ENCODE measurements at places on chromosomes 3 and 15.

DNA sequence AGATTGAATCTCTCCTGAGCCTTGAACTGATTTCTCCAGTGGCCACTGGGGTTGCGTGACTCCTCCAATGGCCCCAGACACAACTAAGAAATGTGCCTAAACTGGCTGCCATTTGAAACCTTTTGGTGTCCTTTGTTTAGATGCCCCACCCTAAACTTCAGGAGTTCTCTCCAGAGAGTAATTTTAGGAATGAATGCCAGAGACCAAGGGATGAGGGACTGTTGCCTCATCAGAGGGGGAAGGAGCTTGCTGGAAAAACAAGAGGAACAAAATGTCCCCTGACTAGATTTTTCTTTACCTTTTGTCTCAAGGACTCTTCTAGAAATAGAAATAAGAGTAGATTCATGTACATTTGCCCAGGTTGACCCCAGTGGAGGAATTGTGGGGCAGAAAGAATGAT lies 8.1 kb upstream of the ADPRH start:
- DNase-seq, result no peak

DNA sequence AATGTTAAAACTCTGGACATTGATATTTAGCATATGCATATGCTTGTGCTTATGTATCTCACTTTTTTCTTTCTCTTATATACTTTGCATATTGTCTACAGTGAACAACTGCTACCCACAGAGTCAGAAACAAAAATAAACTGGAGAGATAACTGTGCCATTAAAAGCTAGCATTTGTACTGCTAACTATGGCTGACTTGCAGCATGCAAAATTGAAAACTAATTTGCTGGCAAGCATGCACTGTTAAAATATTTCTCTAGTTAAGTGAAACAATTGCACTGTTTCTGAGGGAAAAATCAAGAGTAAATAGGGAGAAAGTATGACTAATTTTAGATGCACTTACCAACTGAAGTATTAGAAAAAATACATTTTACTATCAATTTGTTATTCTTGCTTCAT lies 177.8 kb downstream of the CBLB start:
- no peak for DNase-seq

GRCh38 chr3:133413161-133414020 lies 13.5 kb downstream of the BFSP2 start:
- peak; percentile 36 for DNase-seq

- DNase-seq, result no peak
Observed at GRCh38 chr3:55885721-55886120, 398.6 kb upstream of the WNT5A start.

GRCh38 chr15:61796056-61796455 lies 264.2 kb downstream of the VPS13C start:
- DNase-seq, result no peak

DNA sequence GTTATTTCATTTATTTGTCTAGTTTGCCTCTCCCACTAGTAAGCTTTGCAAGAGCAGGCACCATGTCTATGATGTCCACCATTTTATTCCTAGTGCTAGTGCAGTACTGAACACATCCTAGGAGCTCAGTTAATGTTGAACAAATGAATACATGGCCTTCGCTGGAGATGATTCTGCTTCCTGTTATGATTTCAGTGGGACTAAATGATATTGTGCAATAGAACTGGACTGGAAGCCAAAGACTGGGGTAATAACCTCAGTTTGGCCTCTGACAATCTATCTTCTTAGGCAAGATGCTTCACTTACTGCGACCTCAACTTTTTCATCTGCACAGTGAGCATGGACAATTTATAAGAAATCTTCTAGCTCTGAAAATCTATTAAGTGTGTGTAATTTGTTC lies 191.3 kb downstream of the ADAMTSL3 start:
- no peak for DNase-seq

GRCh38 chr3:123096731-123097130 lies 29.9 kb downstream of the PDIA5 start:
- DNase-seq, result no peak

DNA sequence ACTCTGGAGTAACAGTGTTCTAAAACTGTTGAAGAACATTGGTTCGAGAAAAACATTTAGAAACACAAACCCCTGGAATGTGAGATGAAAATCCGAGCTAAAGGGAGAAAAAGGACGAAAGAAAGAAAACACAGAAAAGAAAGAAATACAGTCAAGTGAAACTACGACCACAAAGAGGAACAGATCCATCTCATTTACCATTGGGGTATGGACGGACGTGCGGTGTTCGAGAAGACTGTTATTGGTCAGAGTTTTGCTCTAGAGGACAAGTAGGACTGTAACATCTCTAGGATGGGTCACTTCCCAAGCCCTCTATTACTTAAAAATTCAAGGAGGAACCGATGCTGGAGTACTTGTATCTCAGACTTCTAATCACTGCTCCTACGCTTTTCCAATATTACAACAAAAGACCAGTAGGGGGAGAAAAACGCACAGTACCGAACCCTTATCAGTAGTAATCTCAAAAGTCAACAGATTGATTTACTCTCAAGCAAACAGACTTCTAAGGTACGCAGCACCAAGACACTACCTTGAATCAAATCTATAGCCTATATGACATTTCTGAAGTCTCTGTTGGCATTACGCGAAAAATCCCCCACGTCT lies 1.1 kb upstream of the PIK3CA start:
- DNase-seq, result peak; percentile 80

DNA sequence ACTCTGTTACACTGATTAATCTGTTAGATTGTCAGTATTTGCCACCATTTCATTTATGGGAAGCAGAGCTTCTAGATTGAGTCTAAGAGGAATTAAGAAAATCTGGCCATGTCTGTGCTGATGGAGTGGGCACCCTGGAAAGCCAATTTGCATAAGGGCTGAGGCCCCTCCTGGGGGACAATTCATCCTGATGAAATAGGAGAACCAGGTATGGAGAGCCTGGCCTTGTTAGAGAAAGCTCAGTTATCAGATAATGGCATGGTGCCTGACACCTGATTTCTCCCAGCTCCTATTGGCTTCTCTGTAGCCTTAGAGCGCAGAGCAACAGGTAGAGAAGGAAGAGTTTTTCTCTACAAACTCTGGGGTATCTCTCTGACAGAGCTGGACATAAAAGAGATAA lies 114.2 kb downstream of the EBLN2 start:
- DNase-seq, result no peak

DNA sequence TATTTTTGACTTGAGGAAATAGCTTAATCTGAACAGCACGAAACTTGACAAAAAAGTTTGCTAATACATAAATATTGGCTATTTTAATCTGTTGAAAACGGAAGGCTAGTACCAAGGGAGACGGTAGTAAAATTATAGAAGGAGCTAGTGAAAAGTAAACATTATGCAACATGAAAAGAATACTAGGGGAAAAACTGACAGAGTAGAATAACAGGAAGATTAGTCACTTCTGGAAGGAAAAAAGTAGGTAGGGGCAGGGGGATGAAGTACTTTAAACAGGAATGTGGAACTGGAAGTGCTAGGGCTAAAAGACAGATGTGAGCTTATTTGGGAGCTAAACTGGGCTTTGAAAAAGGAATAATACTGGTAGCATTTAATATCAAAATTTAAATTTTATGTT lies 60.1 kb downstream of the MBNL1 start:
- DNase-seq, result peak; percentile 71

DNA sequence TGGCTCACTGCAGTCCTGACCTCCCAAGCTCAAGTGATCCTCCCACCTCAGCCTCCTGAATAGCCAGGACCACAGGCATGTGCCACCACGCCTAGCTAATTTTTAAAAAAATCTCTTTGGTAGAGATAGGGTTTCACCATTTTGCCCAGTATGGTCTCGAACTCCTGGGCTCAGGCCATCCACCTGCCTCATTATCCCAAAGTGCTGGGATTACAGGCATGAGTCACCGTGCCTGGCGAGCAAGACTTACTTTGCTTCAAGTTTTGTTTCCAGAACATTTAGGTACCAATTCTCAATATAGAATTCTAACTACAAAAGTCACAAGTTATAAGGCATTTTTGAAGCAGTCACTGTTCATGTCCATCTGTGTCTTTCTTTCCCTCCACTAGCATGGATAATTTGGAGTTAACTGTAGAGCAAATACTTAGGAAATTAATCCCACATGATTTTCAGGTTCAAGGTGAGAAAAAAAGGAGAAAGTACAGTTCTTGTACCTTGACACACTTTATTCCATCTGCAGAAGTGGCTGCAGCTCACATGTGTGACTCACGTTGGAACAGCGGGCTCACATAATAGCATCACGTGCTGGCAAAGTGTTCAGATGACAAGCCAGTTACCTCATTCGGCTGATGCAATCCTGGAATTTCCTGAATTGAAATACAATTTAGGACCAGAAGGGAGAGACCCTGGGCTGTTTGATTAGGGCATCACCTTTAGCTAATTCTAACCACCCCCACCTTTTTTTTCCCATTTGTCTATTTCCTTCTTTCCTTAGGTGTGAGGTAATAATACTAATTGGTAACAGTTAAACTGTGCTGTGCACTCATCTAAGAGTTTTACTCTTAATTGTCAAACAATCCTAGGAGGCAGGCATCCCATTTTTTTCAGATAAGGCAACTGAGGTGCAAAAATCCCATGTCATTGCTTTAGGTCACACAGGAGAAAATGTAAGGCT lies 46.9 kb upstream of the NEDD4 start:
- DNase-seq, result peak; percentile 81

DNA sequence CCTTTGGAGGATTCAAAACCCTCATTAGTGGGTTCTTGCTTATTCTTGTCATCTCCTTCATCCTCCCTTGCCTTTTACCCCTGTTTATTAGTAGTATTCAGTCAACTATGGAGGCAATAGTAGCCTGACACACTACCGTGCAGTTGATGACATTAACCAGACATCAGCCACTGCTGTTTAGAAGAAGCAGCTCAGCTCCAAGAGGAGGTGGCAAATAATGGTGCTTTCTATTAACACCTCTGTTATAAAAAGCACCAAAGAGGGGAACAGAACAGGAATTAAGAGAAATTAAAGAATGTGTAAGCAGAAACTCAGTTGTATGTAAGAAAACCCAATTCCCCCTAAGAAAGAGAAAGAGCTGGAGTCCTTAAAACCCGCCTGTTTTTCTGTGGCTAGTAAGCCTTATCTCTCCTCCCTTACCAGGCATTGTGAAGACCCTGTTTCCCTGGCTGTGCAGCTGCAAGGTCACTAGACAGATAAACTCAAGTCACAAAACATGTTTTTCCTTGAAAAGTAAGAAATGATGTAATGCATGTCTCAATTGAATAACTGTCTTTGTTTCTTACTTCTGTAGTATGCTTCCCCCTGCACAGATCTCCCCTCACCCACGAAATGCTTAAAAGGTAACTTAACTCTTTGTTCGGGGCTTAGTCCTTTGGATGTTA lies 21.2 kb downstream of the CCR4 start:
- DNase-seq, result no peak

GRCh38 chr15:91380114-91380513 lies 280.1 kb downstream of the SV2B start:
- no peak for DNase-seq

GRCh38 chr3:124760601-124761000 lies 30.3 kb downstream of the UMPS start:
- no peak for DNase-seq

DNA sequence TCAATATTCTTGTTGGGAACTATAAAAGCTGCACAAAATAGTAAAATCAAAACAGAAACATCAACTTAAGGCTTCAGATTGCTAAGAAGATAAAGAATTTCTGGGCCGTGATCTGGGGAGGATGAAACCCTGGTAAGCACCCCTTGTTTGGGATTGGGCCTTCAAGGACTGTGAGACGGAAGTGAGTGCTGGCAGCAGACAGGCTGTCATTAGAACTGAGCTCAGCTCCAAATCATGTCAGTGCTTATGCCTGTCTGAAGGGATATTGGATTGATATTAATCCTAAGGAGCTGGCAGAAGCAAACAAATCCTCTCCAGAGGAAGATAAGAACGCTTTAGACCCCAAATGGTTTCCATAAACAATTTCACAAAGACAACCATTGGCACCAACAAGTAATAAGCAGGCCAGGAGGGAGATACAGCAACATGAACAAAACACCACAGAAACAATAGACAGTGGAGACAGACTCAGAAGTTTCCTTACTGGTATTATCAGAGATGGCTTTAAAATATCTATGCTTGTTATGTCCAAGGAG lies 72.6 kb upstream of the CTXND1 start:
- DNase-seq, result no peak

GRCh38 chr3:5210926-5211325 lies 23.4 kb downstream of the EDEM1 start:
- DNase-seq, result no peak

- no peak for DNase-seq
Observed at GRCh38 chr3:185830018-185830797, 5.4 kb upstream of the IGF2BP2 start.

GRCh38 chr15:58604455-58604923 lies 145.0 kb downstream of the ADAM10 start:
- DNase-seq, result no peak

DNA sequence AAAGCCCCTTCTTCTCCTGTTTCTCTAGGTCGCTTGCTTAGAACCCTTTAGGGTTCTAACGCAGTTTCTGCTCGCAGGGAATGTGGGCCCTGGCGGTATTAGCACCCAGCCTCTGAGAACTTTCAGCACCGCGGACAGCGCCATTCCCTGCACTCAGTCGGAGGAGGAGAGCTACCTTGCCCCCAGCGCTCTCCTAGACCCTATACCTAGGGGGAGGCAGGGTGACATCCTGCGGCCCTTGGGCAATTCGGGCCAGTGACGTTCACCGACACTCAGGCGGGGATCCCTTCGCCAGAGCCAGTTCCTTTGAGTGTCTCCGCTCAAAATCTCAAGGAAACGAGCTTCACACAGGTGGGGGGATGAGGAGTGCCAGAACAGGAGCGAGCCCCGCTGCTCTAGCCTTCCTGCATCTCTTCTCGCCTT lies 1.3 kb downstream of the SLC7A14 start:
- no peak for DNase-seq

DNA sequence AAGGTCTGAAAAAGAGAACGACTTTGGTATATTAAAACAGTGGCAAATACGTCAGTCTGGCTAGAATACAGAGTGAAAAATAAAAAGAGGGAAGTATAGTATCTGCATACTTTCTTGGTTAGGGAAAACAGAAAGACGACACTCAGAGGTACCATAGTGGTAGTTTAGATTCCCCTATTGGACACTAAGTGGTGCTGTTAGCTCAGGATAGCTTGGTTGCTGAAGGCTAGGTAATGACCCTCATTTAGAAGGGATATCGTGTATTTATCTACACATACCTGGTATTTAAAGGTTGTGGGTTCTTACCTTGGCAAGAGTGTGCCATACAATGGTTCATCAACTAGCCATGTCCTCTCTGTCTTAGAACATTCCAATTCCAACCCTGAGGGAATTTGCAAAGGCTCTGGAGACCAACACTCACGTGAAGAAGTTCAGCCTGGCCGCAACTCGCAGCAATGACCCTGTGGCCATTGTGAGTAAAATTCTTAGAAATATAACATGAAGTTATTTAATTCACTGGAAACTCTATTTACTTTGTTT lies 31.0 kb downstream of the TMOD2 start:
- DNase-seq, result no peak

- DNase-seq, result peak; percentile 15
Observed at GRCh38 chr15:88800026-88800425, 3.2 kb upstream of the ACAN start.

- DNase-seq, result no peak
Observed at GRCh38 chr3:76352511-76353284, 567.3 kb upstream of the ZNF717 start.

- no peak for DNase-seq
Observed at GRCh38 chr3:147705651-147706051, 296.5 kb downstream of the ZIC1 start.

- no peak for DNase-seq
Observed at GRCh38 chr15:87144775-87145174, 1065.1 kb downstream of the AGBL1 start.

- no peak for DNase-seq
Observed at GRCh38 chr3:41411065-41411464, 211.8 kb downstream of the CTNNB1 start.

- DNase-seq, result no peak
Observed at GRCh38 chr3:124730941-124731297, 667 bp downstream of the UMPS start.

- no peak for DNase-seq
Observed at GRCh38 chr3:184171562-184171961, 3.1 kb upstream of the AP2M1 start.

Measured in Panc1 (cell line).